ENCODE measurements at places on chromosomes 16 and 17.
A peak's percentile ranks its signal among the peaks of the same experiment; 100 is the strongest.

- DNase-seq, result no peak
Measured at GRCh38 chr16:86955136-86955855, 361.9 kb downstream of the C16orf95 start.

GRCh38 chr16:85829751-85830445 lies 30.4 kb downstream of the COX4I1 start:
- no peak for DNase-seq

DNA sequence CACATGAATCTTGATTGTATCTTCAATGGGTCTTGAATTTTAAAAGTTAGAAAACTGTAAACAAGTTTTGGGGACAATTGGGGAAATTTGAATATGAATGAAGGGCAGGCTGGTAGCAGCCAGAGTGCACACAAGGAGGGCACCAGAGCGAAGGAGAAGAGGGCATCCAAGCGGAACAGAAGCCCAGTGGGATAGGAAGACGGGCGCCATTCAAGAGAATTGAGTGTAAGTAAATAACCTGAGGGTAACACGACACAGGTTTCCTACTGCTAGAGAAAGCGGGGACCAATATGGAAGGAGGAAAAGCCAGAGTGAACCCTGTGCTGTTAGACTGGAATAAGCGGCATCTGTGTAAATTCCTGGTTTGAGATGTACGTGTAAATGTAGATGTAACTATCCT lies 115.1 kb upstream of the CCL2 start:
- DNase-seq, result no peak

GRCh38 chr16:53220585-53220984 lies 165.8 kb downstream of the CHD9 start:
- DNase-seq, result peak; percentile 11

GRCh38 chr16:56266641-56267607 lies 75.6 kb downstream of the GNAO1 start:
- no peak for DNase-seq

GRCh38 chr17:82399601-82400101 lies 18.5 kb upstream of the HEXD start:
- DNase-seq, result no peak

DNA sequence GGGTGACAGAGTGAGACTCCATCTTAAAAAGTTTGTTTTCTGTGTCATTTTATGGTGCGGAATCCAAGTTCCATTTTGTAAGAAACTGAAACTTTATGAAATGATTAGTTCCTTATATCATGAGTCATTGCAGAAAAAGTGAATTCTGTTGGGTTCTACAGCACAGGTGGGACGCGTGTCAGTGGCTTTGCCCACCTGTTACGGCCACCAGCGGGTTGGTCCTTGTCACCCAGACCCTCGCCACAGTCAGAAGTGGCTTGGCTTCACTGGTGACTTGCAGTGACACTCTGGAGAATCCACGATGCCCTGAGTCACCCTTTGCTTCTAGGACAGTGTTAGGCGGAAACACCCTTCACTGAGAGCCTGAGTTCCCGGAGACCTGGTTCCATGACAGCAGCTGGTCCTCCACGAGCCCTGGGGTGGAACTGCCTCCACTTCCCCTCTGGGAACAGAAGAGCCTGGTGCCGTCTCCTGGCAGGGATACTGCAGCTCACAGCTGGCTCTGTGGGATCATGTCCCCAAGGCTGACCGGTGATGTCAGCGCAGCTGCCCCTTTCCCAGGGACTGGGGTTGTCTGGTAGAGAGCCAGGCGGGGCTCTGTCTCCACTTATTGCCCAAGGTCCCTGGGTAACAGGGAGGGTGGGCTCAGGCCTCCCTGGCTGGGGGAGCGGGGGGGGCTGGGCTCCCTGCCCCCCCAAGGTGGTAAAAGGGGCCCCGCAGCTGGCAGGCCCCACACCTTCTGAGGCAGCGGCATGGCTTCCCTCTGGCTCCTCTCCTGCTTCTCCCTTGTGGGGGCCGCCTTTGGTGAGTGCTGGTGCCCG lies at the start of gene CTRB1:
Gene CTRB1 (plus strand): TSS at position 733 of the 821 bp plus-strand sequence. CDS start 20 bp downstream, at position 753.
- no peak for DNase-seq

DNA sequence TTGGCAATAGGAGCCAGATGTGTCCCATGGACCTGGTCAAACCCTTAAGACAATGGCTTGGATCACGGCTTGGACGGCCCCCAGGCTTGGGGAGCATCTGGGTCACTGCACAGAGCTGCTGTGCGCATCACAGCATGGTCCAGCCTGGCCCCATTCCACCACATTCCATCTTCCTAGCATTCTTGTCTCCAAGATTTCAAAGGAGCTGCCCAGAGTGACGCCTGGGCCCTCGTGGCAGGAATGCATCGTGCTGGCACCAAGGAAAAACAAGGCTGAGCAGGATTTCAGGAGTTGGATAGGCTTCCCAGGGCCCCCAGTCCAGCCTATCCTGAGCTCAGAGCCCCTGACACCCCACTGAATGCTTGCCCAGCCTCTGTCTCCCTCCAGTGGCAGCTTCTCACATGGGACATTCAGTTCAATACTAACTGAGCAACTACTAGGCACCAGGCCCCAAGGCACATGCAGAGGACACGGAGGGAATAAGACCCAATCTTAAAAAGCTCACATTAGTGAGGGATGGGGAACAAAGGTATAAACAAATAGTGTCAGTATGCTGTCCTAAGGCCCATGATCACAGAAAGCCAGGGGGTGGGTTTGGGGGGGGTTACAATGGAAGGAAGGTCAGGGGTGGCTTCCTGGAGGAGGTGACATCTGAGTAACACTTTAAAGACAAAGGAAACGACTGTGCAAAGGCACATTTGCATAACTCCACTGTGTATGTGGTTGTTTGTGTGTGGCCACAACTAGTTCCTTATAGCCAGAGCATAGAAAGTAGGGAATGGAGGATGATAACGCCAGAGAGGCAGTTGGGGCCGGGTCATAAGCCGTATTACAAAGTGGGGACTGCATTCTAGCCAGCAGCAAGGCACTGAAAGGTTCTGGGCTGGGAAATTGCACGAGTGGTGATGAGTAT lies 34.1 kb downstream of the TK2 start:
- DNase-seq, result no peak

DNA sequence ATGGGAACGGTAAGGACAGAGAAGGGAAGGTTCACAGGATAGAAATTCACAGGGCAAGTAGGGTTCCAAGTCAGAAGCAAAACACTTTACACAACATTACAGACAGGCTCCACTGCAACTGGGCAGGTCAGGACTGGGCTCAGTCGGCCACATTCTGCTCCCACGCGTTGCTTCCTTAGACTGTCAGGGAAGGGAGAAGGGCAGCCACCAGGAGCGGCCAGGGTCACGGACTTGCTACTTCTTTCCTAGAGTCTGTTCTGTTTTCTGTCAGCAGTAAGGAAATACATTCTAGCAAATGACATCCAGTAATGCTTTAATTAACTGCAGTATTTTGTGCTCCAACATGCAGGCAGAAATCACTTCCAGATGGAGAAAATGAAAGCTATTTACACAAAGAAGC lies 160.3 kb upstream of the RPH3AL start:
- DNase-seq, result no peak

DNA sequence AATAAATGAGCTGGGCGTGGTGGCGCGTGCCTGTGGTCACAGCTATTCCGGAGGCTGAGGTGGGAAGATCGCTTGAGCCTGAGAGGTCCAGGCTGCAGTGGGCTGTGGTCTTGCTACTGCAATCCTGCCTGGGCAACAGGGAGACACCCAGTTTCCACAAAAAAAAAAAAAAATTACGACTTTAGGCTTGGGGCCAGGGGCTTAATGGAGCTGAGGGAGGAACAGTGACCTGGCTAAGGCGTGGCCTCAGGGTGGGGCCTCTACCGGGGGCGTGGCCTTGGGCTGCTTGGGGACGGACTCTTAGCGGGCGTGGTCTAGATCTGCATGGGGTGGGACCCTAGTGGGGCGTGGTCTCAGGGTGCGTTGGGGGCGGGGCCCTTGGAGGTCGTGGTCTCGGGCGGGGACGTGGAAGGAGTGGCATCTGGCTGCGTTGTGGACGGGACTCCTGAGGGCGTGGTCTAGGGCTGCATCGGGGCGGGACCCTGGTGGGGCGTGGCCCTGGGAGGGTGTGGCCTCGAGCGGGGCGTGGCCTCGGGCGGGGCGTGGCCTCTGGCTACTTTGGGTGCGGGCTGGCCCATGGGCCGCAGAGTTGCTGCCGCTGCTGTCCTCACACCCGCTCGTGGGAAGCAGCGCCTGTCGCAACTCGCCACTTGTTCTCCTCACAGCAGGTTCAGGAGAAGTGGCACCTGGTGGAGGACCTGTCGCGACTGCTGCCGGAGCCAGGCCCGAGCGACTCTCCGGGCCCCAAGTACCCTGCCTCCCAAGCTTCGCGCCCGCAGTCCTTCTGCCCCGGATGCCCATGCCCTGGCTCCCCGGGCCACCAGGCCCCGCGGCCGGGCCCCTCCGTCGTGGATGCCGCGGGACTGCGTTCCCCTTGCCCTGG lies 5.8 kb upstream of the C17orf99 start:
- DNase-seq, result peak; percentile 87

- no peak for DNase-seq
Measured at GRCh38 chr17:3802461-3803307, 1.7 kb upstream of the ITGAE start.

- DNase-seq, result no peak
Measured at GRCh38 chr17:33464669-33465280, 171.7 kb upstream of the ASIC2 start.

- no peak for DNase-seq
Measured at GRCh38 chr17:29004081-29004692, 1.6 kb downstream of the SEZ6 start.

GRCh38 chr17:55291114-55291507 lies 26.4 kb downstream of the HLF start:
- DNase-seq, result no peak

- DNase-seq, result no peak
Measured at GRCh38 chr16:64864232-64864809, 257.5 kb downstream of the CDH11 start.

GRCh38 chr16:60060731-60061130 lies 1326.6 kb upstream of the GOT2 start:
- no peak for DNase-seq

DNA sequence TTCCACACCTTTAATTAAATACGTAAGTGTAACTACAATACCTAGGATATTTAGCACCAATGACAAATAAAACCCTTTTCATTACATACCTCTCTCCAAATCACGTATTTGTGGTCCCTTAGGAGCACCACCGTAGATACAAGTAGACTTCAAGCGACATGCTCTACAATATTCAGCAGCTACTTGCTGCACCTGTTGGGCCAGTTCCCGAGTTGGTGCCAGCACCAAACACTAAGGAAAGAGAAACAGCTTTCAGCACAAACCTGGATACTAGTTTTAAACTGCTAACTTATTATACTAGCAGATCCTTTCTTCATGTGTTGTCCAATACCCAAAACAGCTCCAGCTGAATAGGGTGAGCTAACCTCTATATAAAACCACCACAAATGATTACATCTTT lies 2.7 kb downstream of the DDX5 start:
- DNase-seq, result no peak
